ENCODE measurements at places on chromosomes 16 and 17.

GRCh38 chr16:58201163-58201562 lies 3.3 kb upstream of the CSNK2A2 start:
- no peak for DNase-seq

- peak; percentile 58 for DNase-seq
These were observed 646 bp upstream of the HES7 start for GRCh38 chr17:8124350-8125153.

- DNase-seq = no peak
These were observed 2.9 kb downstream of the CDIP1 start for GRCh38 chr16:4535627-4536108.

- peak; percentile 96 for DNase-seq
These were observed 103.9 kb upstream of the SEC14L1 start for GRCh38 chr17:77036841-77037381.

- DNase-seq = no peak
These were observed 9.7 kb downstream of the CHAD start for GRCh38 chr17:50458701-50459676.
